ENCODE measurements at places on chromosomes 13 and 19.

DNA sequence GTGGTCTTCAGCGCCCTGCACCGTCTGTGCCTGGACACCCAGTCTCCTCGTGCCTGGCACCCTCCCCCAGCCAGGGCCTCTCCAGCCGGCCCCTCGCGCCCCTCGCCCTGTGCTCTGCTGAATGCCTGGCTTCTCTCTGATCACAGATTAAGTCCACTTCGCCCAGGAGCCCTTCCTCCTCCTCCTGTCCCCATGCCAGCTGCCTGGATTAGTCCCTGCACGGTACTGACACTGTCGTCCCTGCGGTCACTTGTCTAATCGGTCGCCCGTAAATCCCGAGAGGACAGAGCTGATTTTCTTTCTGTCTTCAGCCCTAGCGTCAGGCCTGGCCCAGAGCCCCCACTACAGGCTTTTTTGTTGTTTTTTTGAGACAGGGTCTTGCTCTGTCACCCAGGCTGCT, 6.6 kb downstream of the THOP1 start:
- no peak for DNase-seq

- no peak for DNase-seq
Observed at GRCh38 chr13:41681587-41681986, 224.2 kb downstream of the RGCC start.

DNA sequence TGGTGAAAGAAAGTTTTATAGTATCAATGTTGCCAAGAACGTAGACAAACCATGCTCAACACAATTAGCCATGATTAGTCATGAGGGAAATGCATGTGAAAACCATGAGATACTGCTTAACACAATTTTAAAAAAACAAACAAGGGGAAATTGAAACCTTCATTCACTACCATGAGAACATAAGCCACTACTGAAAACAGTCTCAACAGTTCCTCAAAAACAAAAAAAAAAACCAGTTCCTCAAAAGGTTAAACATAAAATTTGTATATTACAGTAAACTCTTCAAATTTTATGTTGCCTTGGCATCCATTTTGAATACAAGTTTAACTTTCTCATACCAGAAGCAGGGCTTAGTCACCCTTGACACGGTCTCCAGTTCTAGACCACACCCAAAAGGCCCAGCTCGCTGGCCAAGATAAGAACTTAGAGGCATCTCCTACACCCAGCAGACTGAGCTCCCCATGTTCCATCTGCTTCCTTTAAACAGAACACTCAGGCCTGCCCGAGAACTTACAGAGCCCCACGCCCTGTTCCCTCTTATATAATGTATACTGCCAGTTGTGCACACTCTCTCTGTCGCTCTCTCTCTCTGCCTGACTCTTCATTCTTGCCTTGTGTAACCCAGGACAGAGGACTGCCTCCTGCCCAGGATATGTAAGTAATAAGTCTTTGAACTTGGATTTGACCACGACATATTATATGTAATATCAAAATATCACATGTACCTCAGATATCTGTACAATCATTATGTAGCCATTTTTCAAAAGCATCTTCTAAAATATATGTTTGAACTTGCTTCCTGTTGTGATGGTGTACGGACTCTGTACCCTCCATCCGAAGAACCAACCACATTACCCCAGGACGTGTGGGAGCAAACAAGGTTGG, 67.4 kb downstream of the STK24 start:
- peak; percentile 59 for DNase-seq

GRCh38 chr19:3270902-3271301, 46.4 kb downstream of the CELF5 start:
- no peak for DNase-seq

GRCh38 chr19:8965887-8966286, 44.3 kb downstream of the MUC16 start:
- no peak for DNase-seq

DNA sequence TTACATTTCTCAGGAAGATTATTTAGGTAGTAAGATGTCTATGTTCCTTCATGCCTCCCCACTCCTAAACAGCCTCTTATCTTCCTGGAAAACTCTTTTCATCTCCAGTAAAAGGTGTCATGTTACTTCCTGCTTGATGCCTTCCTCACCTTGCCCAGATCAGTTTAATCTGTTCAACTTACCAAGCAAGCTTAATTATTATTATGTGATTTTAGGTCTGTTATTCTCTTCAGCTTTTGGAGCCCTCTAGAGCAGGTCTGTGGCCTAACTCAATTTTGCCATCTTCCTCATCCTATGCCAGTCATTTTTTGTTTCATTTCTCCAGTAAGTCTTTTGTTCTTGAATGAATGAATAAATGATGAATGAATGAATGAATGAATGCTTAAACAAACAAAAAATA, 528.4 kb downstream of the DCT start:
- no peak for DNase-seq

- no peak for DNase-seq
Observed at GRCh38 chr13:37109051-37109678, 3.7 kb upstream of the CSNK1A1L start.

GRCh38 chr19:7069042-7069903, at the start of gene ZNF557:
Gene ZNF557, plus strand, starts transcription at chr19:7069703. Its CDS starts 5,372 bp downstream, at chr19:7075075.
- peak; percentile 99 for DNase-seq

- DNase-seq = no peak
Observed at GRCh38 chr13:27250833-27251165, 559 bp upstream of the RPL21 start.

DNA sequence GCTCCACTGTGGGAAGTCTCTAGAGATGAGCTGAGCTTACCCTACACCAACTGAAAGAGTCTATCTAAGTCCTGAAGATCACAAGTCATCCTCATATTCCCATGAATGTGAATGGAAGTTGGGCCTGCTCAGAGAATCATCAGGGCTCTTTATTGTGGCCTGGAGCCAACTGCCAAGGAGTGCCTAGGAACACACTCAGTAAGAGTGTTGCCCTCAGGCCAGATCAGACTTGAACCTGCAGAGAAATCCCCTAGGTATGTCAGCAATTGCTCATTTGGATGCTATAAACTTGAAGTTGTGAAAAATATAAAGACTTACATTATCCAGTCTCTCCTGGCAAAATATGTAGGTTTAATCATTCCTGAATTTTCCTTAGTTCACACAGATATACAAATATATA, 1070.2 kb downstream of the EFNB2 start:
- DNase-seq = no peak

- no peak for DNase-seq
Observed at GRCh38 chr19:52602941-52603340, 32.9 kb downstream of the ZNF701 start.

DNA sequence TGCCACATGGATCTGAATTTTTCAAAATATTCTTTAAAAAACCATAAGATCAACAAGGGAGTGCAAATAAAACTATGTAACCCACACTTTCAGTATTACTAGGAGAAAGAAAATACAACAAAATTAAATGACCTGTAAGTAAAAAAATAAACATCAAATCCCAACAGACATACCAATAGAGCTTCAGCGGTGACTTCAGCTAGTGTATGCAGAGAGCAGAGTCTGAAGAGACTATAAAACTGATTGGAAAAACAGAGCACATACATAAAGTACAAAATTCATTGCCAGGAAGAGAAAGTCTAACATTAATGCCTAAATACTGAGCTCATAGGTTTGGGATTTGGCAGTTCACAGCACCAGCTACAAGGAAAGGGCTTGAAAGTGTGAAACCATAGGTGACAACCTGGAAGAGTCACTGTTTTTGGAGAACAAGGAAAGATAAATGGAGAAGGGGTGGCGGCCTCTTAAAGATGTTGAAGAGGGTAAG, 291.1 kb downstream of the LMO7 start:
- no peak for DNase-seq

- peak; percentile 26 for DNase-seq
Observed at GRCh38 chr13:112250788-112251445, 125.2 kb upstream of the SPACA7 start.

- no peak for DNase-seq
Observed at GRCh38 chr13:45849408-45849807, 2.1 kb downstream of the SIAH3 start.

DNA sequence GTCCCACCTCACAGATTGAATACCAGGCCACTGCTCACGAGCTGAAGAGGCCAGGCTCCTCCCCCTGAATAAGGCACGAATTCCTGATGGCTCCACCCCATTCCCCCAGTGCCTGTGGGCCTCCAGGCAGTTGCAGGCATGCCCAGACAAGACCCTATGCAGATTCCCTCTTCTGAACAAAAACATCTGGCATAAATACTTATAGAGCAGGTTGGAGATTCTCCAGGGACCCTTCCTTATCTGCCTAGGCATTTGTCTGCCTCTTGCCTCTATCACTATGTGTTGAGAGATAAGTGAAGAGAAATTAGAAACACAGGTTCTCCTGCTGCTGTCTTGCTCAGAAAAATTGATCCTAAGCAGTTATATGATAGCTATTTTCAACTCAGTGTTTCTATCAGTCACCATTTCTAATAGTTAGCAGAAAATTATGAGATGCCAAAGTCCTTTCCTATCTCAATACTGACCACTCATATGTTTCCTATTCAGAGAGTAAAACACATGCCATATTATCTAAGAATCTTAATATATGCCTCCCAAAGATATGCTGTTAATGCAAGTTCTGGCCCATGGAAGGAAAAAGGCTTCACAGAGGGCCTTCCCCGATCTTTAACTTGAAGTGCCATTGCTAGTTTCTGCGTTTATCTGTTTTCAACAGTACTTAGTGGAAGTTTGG, 364.0 kb downstream of the KCTD12 start:
- no peak for DNase-seq

- no peak for DNase-seq
Observed at GRCh38 chr19:54356444-54357056, 8.2 kb downstream of the LAIR1 start.

GRCh38 chr13:22812793-22813192, 368.0 kb upstream of the SGCG start:
- DNase-seq = no peak

DNA sequence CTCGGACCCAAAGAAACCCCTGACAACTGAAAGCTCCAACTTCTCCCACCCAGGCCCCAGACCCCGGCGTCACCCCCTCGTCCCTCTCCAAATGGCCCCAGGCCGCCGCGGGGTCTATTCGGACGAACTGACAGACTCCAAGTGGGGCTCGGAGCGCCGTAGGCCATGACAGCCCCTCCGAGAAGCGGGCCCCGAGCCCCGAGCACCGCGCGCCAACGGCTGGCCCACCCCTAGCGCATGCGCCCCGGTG, 360 bp downstream of the DDX39A start:
- DNase-seq = peak; percentile 94

DNA sequence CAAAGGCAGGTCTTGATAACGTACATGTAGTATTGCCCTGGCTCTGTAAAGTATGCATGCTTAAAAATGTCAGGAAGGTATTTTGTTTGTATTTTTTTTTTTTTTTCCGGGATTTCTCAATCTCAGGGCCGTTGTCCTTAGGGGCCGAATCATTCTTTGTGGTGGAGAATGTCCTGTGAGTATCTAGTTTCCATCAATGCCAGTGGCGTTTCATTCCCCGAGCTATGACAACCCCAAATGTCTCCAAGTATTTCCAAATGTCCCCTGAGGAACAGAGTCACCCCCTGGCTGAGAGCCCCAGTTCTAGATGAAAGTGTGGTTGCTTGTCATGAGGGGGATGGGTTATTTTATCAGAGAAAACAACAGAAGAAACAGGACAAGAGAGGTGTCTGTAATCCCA, 68.7 kb downstream of the ACSBG2 start:
- no peak for DNase-seq

DNA sequence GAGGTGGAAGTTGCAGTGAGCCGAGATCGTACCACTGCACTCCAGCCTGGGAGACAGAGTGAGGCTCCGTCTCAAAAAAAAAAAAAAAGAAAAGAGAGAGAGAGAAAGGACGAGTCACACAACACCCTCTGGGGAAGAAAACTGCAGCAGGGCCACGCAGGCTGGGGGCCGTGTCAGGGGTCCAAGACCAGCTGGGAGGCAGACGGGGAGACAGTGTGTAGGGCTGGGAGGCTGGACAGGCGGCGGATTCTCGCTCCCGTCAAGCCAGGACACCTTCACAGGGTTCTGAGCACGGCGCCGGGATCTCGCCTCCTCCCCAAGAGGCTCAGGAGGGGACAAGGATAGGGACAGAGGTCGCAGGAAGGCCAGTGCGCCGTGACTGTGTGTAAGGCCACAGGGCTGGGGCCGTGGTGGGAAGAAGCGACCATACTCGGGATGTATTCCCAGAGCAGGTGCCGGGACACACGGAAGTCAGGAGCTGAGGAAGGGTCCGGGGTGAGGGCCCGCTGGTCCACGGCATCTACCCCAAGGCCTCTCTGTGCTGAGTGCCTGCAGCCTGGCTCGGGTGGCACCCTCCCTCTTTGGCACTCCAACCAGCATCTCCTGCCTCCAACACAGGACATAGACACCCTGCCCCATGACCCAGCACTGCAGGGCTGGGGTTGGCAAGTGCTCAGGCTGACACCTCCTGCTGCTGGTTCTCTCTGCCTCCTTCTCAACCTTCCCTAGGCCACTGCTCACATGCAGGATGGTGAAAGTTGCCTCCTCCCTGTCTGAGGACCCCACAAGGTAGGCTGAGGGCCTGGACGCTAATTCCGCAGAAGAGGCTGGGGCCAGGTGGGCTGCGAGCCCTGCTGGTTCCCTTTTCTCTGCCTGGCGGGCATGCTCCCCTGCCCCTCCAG, 21.2 kb downstream of the ZNF787 start:
- DNase-seq = no peak

GRCh38 chr19:50315773-50316448, 13.3 kb downstream of the KCNC3 start:
- DNase-seq = no peak

DNA sequence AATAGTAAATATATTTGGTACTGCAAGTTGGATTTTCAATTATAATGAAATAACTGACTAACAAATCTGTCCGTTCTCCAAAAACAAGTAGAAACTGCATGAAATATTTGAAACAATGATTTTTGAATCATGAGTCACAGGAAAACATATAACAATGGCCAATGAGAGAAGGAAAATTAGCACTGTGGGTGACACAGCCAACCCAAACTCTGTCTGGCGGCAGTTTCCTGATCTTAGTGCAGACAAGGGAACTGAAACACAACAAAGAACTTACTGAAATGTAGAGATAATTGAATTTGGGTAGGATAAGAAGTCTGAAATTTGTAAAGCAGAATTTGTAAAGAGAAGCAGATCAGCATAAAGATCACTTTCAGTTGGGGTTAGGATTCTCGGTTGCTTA, 2743.3 kb upstream of the PCDH20 start:
- no peak for DNase-seq

GRCh38 chr13:84659359-84659661, 777.0 kb upstream of the SLITRK1 start:
- DNase-seq = no peak

DNA sequence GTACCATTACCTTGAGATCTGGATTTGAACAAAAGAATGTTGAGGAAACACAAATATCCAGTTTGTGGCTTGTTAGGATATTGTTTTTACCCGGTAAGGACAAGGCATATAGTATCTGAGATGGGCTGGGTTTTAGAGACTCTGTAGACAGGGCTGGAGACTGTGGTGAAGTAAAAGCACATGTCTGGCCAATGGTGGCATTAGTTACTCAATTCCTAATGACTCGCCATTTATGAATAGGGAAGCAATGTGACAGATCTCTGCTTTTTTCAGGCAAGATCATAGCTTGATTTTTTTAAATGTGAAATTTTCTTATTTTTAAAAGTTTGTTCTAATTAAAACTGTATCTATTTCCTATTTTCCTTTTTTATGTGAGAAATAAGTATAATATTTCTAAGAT, 371.1 kb upstream of the SPRY2 start:
- no peak for DNase-seq

GRCh38 chr13:34369931-34370330, 552.0 kb downstream of the RFC3 start:
- DNase-seq = no peak

Measured in activated CD8-positive, alpha-beta memory T cell treated with anti-CD3 and anti-CD28 coated beads for 24 hours (primary cell).